ENCODE measurements at places on chromosomes 12 and 14.

DNA sequence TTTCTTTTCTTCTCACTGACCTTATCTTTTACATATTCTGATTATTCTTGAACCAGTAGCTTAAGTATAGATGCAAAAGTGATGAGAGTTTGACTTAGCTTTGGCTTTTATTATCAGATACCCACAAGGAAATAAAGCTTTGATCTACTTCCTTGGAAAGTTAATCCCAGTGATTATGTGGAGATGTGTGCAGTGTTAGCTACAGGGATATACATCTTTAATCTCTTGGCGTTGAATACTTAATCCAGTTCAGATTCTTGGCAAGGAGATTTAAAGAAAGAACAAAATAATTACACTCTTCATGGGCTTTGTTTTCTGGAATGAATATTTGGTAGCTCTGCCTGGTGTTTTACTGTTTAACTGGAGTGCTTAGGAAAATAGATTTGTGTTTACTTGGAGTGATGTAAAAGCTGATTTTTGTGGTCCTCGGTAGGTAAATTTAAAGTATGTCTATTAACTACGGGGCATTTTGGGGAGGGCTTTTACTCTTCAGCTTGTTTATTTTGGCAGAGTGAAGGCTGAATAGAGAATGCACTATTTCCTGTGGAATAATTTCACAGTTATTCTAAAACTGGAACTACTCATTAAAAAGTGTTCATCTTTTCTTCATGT lies 150.1 kb upstream of the LRIG3 start:
- peak; percentile 11 for DNase-seq

DNA sequence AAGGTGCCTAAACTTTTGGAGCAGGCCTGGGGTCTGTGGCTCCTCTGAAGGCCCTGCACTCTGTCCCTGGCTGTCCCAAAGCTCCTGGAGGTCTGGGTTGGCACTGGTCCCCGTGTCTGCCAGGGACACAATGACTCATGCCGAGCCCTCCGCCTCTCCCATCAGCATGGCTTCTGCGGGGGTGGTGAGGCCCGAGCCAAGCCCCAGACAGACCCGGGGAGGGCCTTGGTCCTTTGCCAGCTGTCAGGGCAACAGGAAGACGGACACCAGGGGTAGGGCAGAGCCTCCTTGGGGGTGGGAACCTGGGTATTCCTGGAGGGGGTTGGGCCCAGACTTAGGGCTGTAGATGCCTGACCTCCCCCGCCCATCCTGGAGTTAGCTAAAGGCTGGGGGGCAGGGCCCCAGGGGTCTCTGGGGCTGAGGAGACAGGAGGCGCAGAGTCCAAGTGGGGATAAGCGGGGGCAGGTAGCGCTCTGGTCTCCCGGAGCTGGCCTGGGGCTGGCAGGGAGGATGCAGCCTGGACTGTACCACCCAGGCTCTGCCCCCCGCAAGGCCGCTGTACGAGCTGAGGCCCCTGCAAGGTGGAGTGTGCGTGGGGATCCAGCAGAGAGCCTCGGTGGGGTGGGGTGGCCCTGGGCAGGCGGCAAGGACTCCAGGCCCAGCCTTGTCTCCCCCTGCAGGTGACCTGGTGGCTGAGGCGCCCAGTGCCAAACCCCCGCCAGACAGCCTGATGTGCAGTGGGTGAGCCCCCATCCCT lies 16.4 kb upstream of the PUS1 start:
- DNase-seq = peak; percentile 88

DNA sequence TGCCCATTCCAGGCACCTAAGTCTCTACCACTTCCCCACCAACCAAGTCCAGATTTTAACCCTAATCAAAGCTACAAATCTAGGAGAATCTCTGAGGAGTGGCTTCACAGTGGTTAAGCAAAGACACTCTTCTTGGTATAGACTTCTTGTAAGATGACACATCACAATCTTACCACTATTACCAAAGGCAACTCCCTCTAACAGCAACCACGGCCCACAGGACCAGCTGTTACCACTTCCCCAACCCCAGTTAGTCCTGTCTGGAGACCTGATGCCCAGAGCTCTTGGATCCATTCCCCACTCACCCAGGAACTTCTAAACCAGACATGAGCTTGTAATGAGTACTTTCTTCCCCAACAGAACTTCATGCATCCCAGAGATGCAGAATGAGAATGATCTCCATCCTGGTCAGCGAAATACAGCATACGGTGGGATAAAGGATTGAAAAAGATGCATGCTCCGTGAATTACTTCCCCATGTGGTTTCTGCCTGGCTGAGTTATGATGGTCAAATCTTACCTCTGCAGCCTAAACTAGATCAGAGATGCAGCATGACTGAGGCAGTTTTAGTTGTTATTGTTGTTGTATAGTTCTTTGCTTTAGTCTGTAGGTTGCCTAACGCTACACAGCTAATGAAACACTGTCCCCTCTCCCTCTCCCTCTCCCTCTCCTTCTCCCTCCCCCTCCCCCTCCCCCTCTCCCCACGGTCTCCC lies 87.7 kb upstream of the FOXN3 start:
- peak; percentile 67 for DNase-seq

DNA sequence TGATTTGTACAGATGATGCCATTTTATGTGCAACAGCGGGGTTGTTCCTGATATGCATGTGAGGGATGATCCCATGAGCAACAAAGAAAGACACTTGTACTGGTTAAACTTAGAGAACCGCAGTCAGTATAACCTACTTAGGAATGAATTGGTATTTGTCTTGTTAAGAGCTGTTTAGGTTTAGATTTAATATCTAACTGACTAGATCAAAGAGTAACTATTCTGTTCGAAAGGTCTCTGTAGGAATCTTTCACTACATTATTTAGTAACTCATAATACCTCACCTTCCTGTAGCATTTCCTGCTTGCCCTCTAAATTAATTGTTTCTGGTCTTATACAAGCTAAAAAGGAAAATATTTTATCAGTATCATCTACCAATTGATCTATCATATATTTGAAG lies 350.4 kb downstream of the TRHDE start:
- no peak for DNase-seq

GRCh38 chr12:105955976-105956375 lies 182.8 kb downstream of the NUAK1 start:
- no peak for DNase-seq

- no peak for DNase-seq
Measured at GRCh38 chr14:103510724-103511693, 11.6 kb downstream of the CKB start.

GRCh38 chr12:97862072-97862471 lies 399.5 kb downstream of the RMST start:
- DNase-seq = no peak

GRCh38 chr12:8018666-8019581 lies 13.6 kb upstream of the FOXJ2 start:
- DNase-seq = peak; percentile 17
